ENCODE measurements at places on chromosomes 5 and 9.

DNA sequence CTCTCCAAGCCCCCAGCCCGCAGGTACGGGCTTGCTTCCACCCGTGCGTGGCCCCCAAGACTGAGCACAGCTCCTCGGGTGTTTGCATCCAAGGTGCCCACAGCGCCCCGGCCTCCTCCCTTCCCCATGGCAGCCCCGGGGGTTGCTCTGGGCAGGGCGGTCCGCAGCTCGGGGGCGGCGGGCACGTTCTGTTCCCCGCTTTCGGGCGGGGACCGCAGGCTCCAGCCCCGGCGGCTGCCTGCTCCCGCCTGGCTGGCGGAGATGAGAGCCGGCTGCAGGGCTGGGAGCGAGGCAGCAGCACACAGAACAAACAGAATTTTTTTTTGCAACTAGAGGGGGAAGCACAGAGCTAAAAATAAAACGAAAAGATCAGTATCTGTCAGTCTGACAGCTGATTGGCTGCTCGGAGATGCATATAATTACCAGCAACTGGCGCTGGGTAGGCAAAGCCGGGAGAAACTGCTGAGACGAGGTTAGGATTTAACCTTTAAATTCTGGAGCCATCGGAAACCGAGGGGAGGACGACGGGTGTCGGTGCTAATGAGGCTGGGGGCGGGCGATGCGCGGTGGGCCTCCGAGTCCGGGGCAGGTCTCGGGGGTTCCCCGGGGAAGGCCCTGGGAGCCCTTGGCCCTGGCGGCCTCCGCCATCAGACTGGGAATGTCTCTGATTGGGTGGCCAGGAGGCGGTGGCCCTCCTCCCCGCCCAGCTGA lies 142.7 kb upstream of the IER5L start:
- peak; percentile 97 for DNase-seq

- DNase-seq = no peak
Observed at GRCh38 chr5:109853377-109853776, 163.7 kb downstream of the MAN2A1 start.

DNA sequence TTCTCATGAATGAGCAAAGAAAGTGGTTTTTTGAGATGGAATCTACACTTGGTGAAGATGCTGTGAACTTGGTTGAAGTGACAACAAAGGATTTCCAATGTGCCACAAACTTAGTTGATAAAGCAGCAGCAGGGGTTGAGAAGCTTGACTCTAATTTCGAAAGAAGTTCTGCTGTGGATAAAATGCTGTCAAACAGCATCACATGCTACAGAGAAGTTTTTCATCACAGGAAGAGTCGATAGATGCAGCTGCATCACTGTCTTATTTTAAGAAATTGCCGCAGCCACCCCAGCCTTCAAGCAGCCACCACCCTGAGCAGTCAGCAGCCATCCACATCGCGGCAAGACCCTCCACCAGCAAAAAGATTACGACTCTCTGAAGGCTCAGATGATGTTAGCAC lies 78.6 kb downstream of the TRIO start:
- no peak for DNase-seq

DNA sequence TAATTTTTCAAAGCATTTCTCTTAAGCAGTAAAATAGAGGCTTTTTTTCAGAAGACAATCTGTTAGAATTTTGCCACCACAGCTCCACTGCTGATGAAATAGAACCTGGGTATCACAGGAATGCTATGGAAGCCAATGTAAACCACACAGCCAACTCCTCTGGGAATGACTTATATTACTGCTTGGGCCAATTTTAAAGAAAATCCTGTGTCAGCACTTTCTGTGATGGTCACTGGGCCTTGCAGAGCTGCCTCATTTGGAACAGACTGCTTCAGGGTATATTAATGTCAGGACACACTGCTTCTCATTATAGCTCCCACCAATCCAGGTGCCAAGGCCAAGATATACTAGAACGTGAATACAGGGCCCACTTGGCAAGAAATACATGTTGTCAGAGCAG lies 144.1 kb upstream of the ACTBL2 start:
- DNase-seq = no peak
